ENCODE measurements at places on chromosomes 16 and 17.
A peak's percentile ranks its signal among the peaks of the same experiment; 100 is the strongest.

- no peak for ATAC-seq
These were observed 42.2 kb downstream of the VAC14 start for GRCh38 chr16:70758786-70759185.

DNA sequence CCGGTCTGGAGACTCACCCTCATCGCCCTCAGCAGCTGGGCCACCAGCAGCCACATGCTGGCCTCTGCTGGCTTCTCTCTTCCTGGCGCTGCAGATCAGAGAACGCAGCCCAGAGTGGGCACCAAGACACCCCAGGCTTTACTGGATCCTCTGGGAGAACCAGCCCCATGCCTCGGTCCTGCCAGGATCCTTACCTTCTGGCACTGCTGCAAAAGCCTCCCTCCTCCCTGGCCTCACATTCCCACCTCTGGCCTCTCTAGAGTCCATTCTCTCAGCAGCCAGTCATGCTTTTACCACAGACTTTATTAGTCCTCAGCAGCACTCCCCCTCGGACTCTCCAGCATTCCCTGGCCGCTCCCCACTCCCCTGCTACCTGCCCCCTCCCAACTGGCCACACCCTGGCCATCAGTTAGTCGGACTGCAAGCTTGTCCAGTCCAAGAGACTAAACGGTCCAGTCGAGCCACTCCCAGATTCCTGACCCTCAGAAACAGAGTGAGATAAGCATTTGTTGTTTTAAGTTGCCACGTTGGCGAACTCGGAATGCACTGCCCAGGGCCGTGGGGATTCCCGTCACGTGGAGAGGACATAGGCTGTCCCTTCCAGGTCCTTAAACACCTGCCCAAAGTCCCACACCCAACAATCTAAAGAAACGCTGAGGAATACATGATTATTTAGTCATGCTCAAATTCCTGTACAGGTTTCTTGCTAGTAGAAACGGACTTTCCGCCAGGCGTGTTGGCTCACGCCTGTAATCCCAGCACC is 5.9 kb upstream of the SPG7 start:
- ATAC-seq, result no peak

- ATAC-seq, result no peak
These were observed 212.9 kb upstream of the FOXF1 start for GRCh38 chr16:86297391-86297790.

- ATAC-seq, result no peak
These were observed 9.2 kb downstream of the NACA2 start for GRCh38 chr17:61581611-61582349.

DNA sequence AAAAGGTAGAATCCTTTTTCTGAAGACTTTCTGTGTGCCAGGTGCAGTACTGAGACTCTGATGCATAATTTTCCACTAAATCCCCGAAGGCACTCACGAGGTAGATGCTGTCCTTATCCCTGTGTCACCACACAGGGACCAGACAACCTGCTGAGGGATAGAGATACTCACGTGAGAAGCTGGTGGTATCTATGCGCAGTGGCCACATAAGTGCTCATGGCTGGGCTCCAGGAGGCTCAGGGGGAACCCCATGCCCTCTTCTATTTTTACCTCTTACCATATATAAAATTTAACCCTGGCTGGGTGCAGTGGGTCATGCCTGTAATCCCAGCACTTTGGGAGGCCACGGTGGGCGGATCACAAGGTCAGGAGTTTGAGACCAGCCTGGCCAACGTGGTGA is 38.3 kb downstream of the NT5M start:
- no peak for ATAC-seq

DNA sequence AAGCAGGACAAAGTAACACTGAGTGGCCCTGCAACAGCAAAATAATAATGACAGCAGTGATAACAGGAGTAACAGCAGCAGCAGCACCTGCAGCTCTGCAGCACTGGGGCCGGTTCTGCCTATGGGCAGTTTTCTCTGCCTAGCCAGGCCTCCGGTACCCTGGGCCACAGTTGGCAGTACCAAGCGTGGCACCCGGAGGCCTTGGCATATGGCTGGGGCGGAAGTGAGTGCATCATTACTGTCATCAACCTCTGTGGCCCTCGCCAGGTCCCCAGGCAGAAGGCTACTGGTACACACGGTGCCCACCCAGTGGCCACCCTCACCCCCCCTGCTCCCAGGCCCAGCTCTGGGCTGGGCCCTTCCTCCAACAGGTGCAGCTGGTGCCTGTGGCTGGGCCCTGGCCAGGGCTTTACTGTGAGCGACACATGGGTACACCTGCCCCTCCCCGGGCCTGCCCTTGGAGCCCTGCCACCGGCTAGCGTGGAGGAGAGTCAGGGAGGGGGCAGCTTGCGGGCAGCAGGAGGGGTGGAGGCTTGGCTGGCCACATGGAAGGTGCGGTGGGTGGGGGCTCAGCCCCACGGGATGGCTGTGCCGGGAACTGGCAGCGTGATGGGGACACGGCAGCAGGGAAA is 3.0 kb downstream of the KCNJ12 start:
- no peak for ATAC-seq

GRCh38 chr17:55681342-55681700 is 41.3 kb downstream of the TMEM100 start:
- no peak for ATAC-seq

DNA sequence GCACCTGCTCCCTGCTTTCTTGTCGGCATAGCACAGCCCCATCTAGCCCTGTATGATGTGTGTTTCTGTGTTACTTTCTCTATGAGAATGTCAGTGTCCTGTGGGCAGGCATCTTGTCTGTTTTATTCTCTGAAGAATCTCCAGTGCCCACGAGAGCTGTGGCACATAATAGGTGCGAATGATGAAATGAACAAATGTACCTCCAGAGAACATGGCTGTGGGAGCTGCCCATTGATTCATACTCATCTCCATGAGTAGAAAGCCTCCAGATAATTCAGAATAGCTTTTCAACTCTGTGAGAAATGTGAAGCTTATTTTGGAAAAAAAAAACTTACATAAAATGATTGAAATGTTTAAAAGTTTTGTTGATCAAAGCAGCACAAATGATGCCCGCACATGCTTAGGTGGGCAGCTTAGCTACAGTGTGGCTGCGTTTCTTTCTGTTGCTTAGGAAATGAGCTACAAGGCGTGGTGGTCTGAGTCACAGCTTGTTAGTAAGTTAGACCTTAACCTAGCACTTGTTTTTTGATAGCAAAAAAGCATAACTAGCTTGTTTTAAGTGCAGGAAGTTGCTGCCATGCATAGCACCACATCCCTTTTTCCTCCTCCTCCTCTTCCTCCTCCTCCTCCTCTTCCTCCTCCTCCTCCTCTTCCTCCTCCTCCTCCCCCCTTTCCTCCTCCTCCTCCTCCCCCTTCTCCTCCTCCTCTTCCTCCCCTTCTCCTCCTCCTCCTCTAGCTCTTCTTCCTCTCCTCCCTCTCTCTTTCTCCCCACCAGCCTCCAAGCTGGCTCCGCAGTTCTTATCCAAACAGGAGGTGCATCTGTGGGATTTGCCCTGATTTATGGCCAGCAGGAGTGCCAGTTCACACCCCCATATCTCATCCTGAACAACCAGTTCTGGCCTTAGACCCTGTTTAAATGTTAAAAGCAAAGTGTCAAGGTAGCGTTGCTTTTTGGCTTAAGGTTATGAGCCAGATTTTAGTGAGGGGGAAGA is 221.5 kb downstream of the IRF8 start:
- ATAC-seq, result no peak

DNA sequence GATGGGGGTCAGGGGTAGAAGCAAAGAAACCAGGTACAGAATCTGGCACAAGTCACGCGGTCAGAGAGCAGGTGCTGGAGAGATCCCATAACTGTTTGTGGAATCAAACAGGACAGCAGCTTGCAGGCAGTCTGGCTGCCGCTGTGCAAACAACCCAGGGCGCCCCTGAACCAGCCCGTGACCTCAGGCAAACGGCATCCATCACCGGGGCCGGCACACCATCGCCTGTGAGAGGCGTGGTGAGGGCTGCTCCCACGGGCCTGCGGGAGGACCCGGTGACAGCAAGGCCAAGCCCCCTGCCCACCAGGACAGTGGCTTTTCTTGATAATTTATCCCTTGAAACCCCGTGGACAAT is 47.9 kb downstream of the CBFA2T3 start:
- ATAC-seq, result no peak

DNA sequence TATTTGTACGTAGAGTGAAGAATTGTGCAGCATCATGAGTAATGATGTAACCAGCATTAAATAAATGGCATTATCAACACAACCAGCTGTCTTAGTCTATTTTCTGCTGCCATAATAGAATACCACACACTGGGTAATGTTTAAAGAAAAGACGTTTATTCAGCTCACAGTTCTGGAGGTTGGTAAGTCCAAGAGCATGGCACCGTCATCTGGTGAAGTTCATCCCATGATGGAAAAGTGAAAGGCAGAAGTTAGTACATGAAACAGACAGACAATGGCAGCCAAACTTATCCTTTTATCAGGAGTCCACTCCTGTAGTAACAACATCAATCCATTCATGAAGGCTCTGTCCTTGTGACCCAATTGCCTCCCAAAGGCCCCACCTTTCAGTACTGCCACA is 6.3 kb upstream of the GOSR2 start:
- ATAC-seq, result no peak

DNA sequence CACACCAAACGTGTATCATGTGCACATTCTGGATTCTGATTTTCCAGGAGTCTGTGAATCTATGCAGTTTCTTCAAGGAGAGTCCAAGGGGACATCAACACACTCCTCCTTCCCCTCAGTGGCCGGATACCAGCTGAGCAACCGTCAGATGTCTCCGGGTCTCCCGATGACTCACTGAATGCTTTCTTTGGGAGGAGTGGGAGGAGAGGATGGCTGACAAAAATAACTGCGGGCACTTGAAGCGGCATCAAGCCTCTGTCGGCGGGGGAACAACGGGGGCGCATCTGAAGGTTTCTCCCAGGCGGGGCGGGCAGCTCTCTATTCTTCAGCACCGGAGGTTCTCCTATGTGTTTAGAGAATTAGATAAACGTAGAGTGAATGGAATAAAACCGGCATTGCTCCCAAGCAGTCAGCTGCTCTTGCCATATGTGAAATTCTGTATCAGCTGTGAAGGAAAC is 24.6 kb upstream of the LRRC75A start:
- peak; percentile 89 for ATAC-seq

DNA sequence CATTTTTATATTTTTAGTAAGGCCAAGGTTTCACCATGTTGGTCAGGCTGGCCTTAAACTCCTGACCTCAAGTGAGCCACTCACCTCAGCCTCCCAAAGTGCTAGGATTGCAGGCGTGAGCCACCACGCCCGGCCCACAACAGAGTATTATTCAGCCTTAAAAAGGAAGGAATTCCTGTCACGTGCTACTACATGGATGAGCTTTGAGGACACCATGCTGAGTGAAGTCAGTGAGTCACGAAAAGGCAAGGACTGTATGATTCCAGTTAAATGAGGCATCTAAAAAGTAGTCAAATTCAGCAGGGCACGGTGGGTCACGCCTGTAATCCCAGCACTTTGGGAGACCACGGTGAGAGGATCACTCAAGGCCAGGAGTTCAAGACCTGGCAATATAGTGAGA is 9.7 kb downstream of the CSF3 start:
- no peak for ATAC-seq

DNA sequence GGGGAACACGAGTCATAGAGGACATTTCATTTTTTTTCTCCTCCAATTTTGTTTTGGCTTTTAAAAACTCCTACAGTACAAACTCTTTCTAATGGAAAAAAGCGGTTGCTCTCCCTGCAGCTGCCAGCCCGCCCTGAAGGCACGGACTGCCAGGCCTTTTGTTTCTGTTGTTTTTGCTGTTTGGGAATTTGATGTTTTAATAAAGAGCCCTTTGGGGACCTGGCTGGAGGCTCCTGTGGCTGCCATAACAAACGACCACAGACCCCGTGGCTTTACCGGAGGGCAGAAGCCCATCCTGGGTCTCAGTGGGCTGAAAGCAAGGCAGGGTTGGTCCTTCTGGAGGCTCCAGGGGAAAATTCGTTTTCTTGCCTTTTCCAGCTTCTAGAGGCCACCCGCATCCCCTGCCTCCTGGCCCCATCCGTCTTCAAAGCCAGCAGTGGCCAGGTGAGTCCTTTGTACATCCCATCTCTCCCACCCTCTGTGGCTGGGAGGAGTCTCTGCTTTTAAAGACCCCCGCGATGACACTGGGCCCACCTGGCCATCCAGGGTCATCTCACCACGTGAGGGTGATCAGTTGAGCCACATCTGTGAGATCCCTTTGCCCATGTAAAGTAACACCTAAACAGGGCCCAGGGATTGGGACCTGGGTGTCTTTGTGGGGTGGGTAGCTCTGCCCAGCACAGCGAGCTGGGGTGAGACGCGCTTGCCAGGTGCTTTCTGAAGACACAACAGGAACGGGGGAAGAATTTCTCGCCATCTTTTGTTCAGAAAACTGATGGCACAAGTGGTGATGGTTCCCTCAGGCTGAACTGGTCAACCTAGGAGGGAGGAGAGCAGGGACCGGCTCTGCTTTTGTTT is 113.9 kb downstream of the BANP start:
- no peak for ATAC-seq

GRCh38 chr16:1997494-1998359 is 8.0 kb downstream of the SYNGR3 start:
- no peak for ATAC-seq

DNA sequence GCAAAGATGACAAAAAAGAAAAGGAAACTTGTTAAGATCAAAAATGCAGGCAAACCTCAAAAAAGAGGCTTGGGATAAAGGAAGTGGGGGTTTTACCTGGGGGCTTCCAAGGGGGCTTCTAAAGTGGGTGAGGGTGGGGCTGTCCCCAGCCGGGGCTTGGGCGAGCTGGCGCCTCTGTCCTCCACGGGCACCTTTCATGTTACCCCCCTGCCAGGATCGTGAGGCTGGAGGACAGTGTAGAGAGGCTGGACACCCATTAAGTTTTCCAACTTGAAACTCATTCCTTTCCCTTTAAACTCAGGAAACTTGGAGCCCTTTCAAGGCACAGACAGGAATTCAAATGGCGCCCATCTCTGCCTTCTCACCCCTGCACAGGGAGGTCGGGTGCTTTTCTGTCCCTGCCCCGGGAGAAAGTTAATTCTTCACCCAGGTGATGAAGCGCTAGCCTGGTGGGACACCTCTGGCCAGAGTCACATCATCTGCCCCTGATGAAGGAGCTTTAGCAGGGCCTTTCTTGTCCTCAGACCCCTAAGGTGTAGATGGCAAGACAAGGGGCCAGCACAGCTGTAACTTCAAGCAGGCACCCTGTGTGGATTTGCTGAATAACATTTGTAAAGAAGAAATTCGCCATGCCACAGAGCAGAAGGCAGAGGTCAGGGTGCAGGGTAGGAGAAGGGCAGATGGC is 87.3 kb downstream of the C16orf78 start:
- ATAC-seq, result no peak

GRCh38 chr17:37429039-37429438 is 22.4 kb downstream of the TADA2A start:
- ATAC-seq, result no peak

DNA sequence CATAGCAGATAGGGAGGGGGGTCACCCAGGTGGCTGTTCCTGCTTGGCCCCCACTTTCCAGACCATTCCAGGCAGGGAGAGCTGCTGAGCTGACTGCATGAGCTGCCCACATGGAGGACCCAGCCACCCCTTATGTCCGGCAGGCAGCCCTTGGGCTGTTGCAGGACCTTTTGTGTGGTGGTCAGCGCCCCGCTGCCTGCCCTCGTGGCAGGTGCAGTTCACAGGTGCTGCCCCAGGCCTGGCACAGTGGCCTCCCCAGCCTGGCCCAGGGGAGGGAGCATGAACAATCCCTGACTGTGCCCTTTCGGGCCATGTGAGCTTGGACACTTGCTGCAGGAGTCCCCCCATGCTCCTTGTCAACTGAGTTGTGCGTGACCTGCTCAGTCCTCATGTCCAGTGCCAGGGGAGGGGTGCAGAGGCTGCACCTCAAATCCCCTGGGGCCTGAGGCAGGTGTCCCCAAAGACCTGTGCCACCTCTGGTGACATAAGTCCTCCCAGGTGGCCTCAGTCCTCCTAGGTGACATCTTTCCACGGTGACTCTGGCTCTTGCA is 8.6 kb downstream of the TBC1D26 start:
- no peak for ATAC-seq

Data from SK-N-SH treated with all-trans-retinoic acid at 6 μM for 48 hours (cell line).